Right atrium auricular region (tissue), 2 donors: ENCODE measurements at places on chromosomes 7 and 10.

DNA sequence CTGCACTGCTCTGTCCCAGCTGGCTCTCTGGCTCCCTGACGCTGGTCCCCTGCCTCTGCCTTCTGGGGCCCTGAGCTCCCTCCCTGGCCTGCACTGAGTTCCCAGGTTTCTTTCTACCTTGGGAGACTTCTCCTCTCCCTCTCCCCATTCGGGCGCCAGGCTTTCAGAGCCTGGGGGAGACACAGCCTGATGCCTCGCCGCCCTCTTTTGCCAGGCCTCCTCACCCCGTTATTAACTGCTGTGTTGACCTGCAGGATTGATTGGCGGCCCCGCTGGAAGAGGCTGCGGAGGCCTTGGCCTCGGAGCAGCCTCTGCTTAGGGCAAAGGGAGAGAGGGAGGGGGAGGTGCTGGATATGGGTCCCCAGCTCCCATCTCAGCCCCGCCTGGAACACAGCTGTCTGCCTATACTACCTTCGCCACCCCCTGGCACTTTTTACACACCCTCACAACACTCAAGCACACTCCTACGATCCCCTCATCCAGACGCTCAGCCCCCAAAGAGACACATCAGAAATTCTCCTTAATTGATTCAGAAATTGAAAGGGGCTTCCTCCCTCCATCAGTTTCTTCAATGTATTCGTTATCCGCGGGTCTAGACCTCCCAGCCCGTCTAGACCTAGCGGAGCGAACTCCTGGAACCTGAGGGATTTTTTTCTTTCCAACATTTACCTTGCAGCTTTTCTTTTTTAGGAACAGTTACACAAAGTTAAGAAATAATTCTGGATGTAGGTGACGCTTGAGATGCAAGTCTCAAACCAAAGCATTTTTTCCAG, 7.1 kb upstream of the PAX2 start:
- H3K4me1 ChIP-seq, result no peaks in the 10 kb centered on the region
- no peaks in the 10 kb centered on the region for H3K36me3 ChIP-seq
- peak overlapping the region; percentile 34 for H3K4me3 ChIP-seq
- DNase-seq, result no peak
- peaks cover 66% of the 10 kb centered on the region for H3K27me3 ChIP-seq
- H3K27ac ChIP-seq, result no peak overlapping the region

GRCh38 chr7:98795741-98796493, 73.9 kb downstream of the TMEM130 start:
- no peaks in the 10 kb centered on the region for H3K27me3 ChIP-seq
- no peak overlapping the region for H3K27ac ChIP-seq
- H3K36me3 ChIP-seq, result no peaks in the 10 kb centered on the region
- no peak overlapping the region for H3K4me3 ChIP-seq
- no peaks in the 10 kb centered on the region for H3K4me1 ChIP-seq

GRCh38 chr10:34584164-34584563, 230.9 kb downstream of the PARD3 start:
- H3K27me3 ChIP-seq, result no peaks in the 10 kb centered on the region
- no peaks in the 10 kb centered on the region for H3K36me3 ChIP-seq
- no peak overlapping the region for H3K4me3 ChIP-seq
- H3K27ac ChIP-seq, result no peak overlapping the region
- DNase-seq, result no peak
- peaks cover 20% of the 10 kb centered on the region for H3K4me1 ChIP-seq

DNA sequence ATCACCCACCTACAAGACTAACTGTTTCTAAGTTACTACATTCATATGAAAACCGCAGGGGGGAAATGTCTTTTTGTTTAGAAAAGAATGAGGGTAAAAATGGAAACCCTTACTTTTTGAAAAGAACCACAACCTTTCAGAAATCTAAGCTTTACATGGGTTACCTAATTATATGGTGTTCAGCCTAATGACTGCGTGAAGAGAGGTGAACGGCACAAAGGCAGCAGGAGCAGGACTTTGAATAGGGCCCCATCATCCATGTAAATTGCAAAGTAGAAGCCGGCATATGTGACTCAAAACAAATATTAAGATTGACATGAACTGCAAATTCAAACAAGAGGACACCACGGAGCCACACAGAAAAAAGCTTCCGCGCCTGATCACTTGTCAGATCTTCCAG, 25.1 kb downstream of the NEBL start:
- no peak overlapping the region for H3K27ac ChIP-seq
- no peaks in the 10 kb centered on the region for H3K4me1 ChIP-seq
- DNase-seq, result no peak
- peaks cover 48% of the 10 kb centered on the region for H3K36me3 ChIP-seq

DNA sequence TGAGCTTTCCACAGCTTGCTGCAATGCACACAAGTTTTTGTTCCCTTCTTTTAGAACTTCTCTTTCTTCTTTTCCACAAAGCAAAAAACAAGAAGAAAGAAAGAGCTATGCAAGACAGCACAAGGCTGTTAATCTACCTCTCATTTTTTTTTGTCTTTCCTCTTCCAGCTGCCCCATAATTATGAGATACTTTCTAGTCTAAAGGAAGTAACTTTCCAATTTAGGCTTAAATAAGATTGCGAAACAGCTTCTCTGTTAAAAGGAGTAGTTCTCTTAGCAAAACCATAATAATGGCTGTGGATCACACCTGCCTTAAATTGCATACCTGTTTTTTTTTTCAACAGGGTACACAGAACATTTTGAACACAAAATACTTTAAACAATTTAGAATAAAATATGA, 56.0 kb downstream of the NDUFB2 start:
- H3K4me1 ChIP-seq, result no peaks in the 10 kb centered on the region
- H3K27ac ChIP-seq, result no peak overlapping the region
- peaks cover 31% of the 10 kb centered on the region for H3K36me3 ChIP-seq
